ENCODE measurements at places on chromosomes 7 and 10. TPM values are rescaled to one million over a fixed set of nuclear protein-coding genes. Genes with fewer than 3 reads are reported as not detected.

The FOXI2 gene
- total RNA-seq, result not detected

DNA sequence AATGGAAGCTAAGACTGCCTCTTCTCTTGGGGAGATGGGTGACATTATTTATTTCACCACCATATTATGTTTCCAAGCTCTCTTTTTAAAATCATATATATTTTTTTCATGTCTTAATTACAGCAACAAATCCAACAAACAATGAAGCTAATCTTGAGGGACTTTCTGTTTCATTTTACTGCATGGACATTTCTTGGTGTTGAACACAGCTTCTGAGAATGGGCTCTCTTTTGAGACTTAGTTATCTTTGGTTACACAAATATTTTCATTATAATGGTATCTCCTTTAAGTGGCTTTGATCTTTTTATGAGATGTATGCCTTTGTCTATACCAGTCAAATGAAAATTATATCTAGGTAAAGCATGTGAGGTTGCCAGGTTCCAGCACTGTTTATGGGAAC lies 210.0 kb upstream of the LRRN3 start:
- DNase-seq, result no peak

GRCh38 chr7:95863-96260 lies 96.5 kb upstream of the FAM20C start:
- no peak for DNase-seq

DNA sequence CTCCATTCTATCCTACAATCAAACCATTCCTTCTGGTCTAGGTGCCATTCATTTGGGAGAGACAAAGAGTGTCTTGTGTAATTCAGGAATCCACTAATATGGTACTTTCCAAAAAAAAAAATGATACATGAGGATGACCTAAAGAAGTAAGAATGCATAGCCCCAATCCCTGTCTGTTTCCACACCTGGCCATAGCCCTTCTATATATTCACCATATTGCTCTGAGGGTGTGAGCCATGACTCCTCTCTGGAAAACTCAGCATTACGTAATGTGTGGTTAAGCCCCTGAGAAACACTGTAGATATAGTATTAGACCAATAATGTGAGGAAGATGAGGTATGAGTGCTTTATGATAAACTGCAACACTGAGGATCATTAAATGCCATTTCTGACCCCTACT lies 592.7 kb downstream of the INHBA start:
- no peak for DNase-seq

GRCh38 chr7:78055599-78055998 lies 257.0 kb downstream of the PHTF2 start:
- no peak for DNase-seq

The RNF32 gene
- total RNA-seq, result 2.9 TPM

DNA sequence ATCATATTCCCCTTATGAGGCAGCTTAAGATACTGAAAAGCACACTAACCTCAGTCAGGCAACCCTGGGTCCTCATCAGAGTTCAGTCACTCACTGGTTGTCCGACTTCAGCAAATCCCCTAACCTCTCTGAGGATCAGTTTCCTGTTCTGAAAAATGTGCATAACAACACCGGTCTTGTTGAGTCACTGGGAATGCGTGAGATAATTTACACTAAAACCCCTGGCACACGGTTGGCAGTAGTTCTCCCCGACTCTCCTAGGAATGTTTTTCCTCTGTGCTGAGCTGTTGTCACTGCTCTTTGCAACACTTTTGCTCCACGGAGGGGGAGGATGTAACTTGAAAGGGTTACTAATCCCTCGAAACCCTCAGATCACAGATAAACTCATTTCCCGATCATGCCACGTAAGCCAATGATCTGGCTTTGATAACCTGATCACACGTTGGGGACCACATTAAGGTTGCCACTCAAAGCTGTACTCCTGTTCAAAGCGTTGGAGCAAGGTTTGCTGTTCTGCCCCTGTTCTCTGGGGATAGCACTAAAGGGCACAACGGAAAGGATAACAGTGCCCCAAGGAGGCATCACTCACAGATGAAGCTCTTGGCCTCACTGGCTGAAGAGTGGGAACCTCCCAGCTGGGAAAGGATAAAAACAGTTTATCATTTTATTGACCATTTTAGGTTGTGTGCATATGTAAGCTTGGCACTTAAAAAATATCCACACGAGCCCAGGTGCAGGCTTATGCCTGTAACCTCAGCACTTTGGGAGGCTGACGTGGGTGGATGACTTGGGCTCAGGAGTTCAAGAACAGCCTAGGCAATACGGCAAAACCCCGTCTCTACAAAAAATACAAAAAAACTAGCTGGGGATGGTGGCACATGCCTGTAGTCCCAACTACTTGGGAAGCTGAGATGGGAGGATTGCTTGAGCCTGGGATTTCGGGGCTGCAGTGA lies 5.0 kb upstream of the RBM17 start:
- no peak for DNase-seq

GRCh38 chr7:135914346-135914745 lies 62.8 kb downstream of the MTPN start:
- DNase-seq, result peak; percentile 28

DNA sequence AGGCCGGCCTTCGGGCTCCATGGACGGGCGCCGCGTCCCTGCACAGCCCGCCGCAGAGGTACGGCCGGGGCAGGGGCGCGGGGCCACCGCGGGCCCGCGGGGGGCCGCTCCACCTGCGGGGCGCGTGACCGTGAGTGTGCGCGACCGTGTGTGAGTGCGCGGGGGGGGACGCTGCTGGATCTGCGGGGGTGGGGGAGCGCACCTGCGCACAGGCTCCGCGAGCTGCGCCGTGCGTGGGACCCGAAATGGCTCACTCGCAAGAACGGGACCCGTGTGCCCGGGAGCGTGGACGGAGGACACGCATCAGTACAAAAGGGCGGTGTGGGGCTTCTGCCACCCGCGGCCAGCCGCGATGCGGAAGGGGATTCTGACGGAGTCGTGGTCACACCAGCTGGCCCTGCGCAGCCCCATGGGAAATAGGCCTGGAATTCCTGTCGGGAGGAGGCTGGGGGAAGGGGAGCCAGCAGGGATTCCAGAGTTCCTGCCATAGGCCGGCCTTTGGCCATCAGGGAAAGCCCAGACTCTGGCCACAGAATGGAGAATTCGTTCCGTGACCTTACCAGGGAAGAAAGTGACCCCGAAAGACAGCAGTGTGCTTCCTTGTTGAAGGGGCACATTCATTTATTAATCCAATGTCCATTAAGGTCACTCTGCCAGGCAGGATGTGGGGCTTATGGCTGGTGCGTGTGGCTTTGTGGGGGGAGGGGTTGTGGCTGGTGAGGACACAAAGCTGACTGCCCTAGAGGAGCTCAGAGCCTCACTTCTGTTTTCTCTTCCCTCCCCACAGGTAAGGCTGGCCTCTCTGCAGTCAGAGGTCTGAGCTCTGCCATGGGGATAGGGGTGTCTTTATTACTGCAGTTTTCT lies 494 bp downstream of the REPIN1 start:
- DNase-seq, result peak; percentile 99

GRCh38 chr10:43316988-43317387 lies 50.1 kb upstream of the RASGEF1A start:
- no peak for DNase-seq

- no peak for DNase-seq
Measured at GRCh38 chr10:64648915-64649314, 1127.7 kb downstream of the REEP3 start.

- no peak for DNase-seq
Measured at GRCh38 chr7:21543528-21544302, 876 bp downstream of the DNAH11 start.
